IPS DF 6.9 (cell line): ENCODE measurements at places on chromosomes 7 and 10.

DNA sequence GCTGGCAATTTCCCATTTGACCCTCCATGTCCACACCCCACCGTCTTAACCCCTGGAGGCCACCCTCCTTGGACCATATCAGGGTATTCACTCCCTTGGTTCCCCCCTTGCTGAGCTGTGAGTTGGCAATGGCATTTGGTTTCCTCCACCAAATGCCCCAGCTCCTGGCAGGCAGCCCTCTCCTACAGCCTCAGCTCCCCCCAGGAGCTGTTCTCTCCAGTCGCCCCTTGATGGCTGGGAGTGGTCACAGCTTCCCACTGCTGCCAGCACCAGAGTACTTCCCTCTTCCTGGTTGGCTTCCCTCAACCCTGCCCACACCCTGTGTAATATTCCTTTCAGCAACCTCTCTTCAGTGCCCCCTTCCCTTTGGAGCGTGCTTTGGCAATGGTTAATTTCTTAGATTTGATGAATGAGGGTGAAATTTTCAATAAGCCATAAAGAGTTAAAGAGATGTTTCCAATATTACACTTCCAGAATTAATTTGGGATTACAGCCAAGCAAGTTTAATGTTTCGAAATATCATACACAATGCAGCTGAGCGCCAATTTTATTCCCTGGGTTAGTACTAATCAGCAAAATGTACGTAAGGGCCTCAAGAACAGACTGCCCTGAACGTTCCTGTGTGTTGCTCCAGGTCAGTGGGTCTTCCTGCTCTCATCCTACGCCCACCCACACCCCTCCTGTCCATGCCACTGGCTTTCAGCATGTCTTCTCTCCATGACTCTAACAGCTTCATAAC is 207.1 kb upstream of the NFE2L3 start:
- DNase-seq, result no peak

DNA sequence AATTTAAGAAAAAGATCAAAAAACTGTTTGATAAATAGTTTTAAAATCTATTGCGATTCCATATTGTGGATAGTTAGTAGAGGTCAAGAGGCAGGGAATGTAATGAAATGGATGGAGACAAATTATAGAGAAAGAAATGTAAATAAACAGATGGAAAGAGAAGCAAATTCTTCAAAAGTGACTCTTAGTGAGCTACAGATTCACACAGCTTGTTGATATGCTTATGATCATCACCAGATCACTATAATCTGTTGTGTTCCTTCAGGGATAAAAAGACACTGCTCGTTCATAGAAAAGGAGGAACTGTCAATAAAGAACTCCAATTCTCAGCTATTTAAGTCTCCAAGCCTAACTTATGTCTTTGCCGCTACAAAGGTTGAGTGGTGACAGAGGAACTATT is 251.4 kb upstream of the SEMA3C start:
- no peak for DNase-seq

DNA sequence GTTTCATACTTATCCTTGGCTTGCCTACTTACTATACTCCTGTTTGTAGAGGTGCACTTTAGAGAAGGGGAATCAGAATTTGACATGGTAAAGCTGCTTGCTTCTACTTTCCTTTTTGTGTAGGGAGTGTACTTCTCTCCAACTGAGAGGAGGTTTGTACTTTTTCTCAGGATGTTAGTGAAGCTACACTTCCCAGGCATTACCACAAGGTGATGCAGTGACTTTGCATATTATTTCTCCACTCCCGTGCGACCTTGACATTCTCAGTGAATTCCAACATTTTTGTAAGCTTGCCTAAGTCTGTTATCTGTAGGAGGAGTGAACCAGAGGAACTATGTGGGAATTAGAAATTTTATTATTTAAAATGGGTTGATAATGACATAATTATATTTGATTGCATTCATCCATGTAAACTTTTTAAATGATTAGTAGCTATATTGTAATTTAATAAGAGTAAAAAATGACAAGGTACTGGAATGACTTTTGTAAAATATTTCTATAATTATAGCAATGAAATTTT is 5.2 kb downstream of the TAX1BP1 start:
- DNase-seq, result peak; percentile 18

GRCh38 chr7:29346231-29346978 is 151.8 kb downstream of the CHN2 start:
- DNase-seq, result no peak

GRCh38 chr10:44028384-44029137 is 356.3 kb downstream of the CXCL12 start:
- no peak for DNase-seq

DNA sequence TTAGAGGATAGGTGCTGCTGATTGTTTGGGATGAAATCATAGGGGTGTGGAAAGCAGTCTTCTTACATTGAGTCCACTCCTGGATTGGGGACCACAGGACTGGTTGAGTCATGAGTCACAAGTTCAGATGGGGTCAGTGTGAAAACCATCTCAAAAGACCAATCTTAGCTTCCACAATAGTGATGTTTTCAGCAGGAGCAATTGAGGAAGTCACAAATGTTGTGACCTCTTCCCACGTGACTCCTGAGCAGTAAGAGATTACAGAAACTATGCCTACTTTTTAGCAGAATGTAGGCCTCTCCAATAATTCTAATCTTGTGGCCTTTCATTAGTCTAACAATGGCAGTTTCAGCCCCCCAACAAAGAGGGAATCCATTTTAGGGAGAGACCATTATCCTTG is 256.9 kb upstream of the CDC14C start:
- DNase-seq, result no peak

DNA sequence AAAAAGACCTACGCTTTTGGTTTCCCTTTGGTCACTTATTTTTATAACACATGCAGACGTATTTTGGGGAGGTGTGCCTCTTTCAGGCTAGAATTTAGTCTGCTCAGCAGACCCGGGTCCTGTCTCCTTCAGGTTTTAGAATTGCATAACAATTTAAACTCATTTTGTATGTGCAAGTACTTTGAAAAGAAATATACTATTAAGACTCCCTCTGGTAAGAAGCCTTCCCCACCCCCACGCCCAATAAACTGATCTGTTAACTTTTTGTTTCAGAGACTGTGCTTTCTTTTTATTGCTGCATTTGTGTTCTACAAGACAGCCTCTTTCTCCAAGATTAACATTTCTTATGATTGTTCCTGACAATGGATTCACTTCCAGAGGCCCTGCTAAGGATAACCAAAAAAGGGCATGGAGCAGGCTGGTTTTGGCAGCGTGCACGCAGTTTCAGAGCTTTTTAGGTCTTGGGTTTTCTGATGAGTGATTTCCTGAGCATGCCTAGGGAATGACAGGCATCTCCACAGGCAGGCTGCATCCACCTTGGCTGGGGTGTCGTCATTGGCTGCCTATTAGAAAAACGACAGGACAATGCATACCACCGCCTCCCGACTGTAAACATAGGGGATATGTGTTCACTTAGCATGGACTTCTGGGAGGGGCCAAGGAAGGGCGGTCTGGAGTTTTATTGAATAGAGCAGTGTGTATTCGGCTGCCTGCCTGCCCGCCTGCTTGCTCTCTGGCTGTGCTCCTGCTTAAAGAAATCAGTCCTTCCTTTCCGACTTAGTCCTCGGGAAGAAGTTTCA is at the start of gene CALD1:
CALD1 (plus strand) TSS at position 694 of the 800 bp plus-strand sequence. CDS start 88,100 bp downstream, outside the sequence.
- DNase-seq, result peak; percentile 88

- DNase-seq, result no peak
Measured at GRCh38 chr7:156021471-156021870, 209.2 kb upstream of the SHH start.

DNA sequence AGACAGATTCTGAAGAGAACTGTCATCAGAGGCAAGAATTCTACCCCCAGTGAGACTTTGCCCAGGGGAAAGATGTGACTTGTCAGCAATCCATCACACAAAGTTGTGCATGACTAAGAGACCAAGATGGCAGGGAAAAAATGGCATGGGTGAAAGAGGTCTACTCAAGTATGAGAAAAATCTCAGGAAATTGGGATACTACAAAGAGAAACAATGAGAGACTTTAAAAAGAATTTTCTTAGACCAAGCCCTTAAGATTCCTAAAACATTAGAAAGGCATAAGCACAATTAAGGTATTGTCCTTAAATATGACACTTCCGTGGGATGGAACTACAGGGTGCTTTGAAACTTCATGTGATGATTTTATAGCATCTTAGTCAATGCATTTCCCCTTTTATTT is 45.6 kb upstream of the PDE1C start:
- no peak for DNase-seq

GRCh38 chr10:98417973-98418664 is 3.1 kb upstream of the PYROXD2 start:
- no peak for DNase-seq

GRCh38 chr10:116796910-116797513 is 52.3 kb upstream of the ENO4 start:
- peak; percentile 85 for DNase-seq

- DNase-seq, result peak; percentile 78
Measured at GRCh38 chr7:2670720-2671391, 17.1 kb upstream of the AMZ1 start.

DNA sequence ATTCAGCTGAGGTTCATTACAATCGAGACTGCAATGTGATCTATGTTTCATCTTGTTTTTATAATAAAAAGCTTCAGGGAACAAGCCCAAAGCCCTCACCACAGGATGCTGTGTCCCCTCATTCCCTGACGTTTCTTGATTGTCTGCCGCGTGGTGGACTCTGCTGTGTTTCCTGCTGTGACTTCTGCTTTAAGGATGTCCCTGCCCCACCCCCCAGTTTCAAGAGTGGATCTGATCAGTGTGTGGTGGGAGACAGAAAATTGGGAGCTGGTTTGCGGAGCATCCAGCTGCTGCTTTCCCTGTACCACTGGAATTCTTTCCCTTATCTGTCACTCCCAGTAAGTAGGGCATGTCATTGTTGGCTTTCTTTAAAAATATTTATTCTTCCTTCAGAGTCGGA is 86.2 kb downstream of the CREM start:
- no peak for DNase-seq

- no peak for DNase-seq
Measured at GRCh38 chr7:11332186-11332864, 358.7 kb downstream of the PHF14 start.

GRCh38 chr7:74263399-74264120 is 9.4 kb upstream of the RFC2 start:
- DNase-seq, result no peak

DNA sequence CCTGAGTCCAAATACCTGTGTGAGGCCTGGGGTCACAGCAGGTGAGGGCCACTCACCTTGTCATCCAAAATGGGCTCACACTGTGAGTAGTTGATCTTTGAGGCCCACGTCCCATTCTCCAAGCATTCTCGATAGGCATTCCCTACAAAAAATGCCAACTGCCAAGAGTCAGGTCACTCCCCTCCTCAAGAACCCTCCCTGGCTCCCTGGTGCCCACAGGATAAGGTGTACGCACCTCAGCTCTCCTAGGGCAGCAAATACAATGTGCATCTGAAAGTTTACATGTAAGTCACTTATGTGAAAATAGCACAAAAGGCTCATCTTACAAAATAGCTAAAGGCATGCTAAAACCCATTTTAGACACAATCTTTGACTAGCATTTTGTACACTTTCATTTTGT is 15.1 kb downstream of the CRHR2 start:
- DNase-seq, result no peak

DNA sequence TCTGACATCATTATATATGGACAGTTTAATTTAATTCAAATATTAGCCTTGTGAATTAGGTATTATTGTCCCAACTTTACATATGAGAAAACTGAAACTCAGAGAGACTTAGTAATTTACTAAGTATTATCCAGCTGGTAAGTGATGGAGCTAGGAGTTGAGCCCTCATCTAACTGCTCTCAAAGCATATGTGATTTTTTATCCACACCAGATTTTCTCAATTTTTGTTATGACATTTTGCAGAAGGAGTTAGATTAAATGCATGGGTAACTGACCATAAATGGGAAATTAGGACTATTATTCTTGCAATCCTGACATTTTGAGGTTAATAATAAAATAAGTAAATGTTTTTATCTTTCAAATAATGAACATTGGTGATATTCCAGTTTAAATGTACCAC is 778.3 kb upstream of the SORCS1 start:
- no peak for DNase-seq

DNA sequence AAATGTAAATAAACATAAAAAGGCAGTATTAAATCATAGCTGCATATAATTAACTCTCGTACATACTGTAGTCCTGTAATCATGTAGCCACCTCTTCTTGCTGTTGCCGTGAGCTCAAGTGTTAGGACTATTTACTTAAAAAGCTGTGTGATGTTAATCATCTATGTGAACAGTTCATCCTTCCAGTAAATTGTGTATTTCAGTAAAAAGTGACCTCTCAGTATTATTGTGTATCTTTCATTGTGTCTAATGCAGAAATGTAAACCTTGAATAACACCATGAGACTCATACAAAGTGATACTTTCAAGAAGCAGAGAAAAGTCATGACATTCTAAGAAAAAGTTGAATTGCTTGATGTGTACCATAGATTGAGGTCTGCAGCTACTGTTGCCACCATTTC is 38.0 kb downstream of the ADD3 start:
- DNase-seq, result no peak

- DNase-seq, result no peak
Measured at GRCh38 chr7:17434191-17434590, 135.7 kb downstream of the AHR start.

- no peak for DNase-seq
Measured at GRCh38 chr7:23472556-23472955, 2.3 kb upstream of the IGF2BP3 start.

- DNase-seq, result no peak
Measured at GRCh38 chr10:14859775-14860174, 18.9 kb upstream of the SUV39H2 start.

- DNase-seq, result no peak
Measured at GRCh38 chr7:148761499-148762278, 63.0 kb downstream of the CUL1 start.

DNA sequence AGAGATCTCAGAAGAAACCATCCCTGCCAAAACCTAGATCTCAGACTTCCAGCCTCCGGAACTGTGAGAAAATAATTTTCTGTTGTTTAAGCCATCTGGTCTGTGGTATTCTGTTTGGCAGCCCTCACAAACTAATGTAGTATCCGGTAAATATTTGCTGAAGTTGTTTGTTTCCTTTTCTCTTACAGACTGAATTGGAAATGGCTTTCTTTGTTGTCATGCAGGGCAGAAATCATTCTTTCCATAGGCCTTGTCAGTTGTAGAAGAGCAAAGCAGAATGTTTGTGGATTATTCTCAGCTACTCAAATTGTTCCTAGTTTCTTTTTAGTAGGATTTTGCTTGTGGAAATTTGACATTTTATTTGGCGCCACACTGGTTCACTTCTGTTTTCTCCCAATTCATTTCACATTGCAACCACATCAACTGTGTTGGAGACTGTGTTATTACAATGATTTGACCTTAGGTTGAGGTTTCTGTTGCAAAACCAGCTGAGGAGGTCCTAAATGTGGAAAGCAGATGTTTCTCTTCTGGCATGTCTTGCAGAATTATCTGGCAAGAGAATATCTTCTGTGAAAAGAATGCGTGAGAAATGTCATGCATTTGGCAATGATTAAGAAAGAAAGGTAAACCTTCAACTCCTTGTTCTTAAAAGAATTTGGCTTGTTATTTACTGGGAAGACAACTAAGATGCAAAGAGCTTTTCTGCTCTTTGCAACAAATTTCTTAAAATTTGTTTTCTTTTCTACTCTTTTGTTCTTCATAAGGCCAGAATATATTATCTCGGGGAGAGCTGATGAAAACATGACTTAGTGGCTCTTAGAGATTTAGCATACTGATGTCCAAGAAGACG is 25.8 kb downstream of the ACTA2 start:
- no peak for DNase-seq

- DNase-seq, result no peak
Measured at GRCh38 chr10:73119457-73119856, 9.2 kb downstream of the NUDT13 start.

GRCh38 chr10:132666705-132667341 is 119.1 kb downstream of the NKX6-2 start:
- DNase-seq, result no peak
